ENCODE measurements at places on chromosomes 5 and 9.

GRCh38 chr5:124236361-124237205 is 509.9 kb downstream of the ZNF608 start:
- no peak for DNase-seq

GRCh38 chr5:652023-652515 is 39.9 kb downstream of the CEP72 start:
- DNase-seq = peak; percentile 7

- no peak for DNase-seq
These were observed 53.4 kb downstream of the PLPP1 start for GRCh38 chr5:55481293-55481855.

GRCh38 chr5:16456103-16456832 is 9.3 kb downstream of the ZNF622 start:
- peak; percentile 14 for DNase-seq

DNA sequence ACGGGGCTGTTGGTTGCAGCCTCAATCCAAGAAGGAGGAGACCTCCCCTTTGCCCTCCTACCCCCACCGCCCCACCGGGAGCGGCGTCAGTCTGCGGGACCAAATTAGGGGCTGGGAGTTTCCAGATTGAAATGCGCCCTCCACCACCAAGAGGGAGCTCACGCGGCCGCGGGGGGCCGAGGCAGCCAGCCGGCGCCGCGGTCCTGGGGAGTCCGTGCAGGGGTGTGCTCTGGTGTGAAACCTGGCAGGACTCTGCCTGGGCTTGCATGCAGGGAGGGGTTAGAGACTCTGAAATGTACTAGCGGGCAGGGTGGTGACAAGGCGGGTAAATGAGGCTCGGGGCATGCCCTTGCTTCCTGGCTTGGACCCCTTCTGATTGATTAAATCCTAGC is 989 bp upstream of the FBN2 start:
- DNase-seq = no peak

DNA sequence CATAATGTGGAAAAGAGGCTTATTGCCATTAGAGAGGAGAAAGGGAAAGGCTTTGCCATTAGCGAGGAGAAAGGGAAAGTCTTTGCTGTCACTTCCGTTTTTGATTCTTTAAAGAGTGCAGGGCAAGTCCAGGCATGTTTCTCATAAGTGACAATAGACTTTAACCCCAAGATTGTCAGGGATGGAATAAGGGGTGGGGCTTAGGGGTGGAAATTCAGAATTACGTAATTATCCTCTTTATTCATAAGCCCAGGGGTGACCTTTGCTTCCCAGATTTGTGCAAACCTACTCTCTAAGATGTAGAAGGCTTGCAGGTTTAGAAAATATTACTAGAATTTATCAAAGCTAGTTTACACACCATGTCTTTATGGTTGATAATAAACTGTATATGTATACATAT is 2.3 kb upstream of the PLK2 start:
- peak; percentile 44 for DNase-seq

GRCh38 chr5:173968154-173968797 is 20.7 kb upstream of the C5orf47 start:
- no peak for DNase-seq

GRCh38 chr5:112338681-112339337 is 80.3 kb downstream of the EPB41L4A start:
- DNase-seq = peak; percentile 64

DNA sequence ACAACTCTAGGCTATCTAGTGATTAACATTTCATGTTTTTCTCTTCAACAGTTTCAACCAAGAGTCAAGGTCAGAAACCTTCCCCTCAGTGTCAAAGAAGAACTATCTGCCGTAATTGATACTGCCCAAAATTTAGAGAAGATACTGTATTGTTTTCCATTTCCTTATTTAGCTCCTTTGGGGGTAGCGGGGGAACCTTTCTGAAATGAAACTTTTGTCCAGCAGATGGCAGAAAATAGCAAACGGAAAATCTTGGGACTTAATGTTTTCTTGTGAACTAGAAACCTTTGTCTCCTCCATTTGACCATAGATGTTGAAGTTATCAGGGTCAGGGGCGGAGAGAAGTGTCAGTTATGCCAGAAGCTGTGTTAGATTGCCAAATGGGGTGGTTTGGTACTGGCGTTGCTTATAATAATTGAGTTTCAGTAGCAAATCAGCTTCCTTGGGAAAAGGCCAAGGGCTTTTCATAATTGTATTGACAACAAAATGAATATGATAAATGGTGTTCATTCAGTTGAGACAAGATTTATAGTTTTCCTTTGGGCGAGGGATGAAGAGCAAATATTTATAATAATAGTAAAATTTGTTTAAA is 101.7 kb upstream of the TLX3 start:
- DNase-seq = peak; percentile 17

DNA sequence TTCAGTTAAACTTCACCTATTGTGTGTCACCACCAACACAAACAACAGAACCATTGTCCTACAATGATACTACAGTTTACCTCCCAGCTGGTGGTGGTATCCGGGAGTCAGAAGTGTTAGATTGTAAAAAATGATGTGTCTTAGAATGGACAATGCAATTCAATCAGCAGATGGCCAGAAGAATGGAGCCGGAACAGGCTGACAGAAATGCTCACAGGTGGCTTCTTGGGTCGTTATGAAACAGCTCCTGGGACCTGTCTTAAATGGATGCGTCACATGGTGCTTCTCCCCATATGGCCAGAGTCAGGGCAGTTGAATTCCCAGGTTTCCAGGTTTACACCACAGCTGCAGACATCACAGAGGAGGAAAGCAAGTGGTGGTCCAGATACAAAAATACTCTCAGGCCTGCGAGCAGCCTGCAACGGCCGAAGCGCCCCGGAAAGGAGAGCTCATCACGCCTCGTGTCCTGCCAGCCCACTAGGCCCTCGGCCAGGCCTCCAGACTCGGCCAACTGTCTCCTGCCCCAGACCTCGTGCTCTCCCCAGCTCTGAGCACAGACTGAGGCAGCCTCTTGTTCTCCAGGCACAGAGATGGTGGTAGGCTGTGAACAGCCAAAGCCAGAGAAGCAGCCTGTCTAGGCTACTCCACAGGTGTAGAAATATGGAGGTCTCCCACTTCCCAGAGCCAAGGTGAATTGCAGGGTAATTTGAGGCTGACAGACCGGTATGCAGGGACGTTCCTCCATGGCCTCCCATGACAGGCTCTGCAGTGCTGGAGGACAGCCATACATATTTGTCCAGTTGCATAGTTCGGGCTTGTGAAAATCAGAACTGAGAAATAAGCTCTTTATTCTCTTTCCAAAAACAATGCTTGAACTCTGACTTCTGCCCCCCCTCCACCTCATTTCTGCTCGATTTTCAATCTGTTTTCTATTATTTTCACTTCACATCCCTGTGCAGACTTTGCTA is 98.5 kb upstream of the SPATA31C2 start:
- peak; percentile 22 for DNase-seq

DNA sequence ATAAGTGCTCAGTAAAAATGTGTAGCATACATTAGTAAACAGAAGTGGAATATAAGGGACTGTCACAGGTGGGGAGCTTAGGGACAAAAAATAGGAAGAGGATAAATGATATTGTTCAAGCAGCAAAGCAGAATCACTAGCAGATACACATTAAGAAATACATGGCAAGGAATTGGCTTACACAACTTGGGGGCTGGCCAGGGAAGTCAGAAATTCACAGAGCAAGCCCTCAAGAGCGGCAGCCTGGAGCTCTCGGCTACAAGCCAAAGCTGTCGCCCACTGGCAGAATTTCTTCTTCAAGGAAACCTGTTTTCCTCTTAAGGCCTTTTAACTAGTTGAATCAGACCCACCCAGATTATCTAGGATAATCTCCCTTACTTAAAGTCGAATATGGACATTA is 73.0 kb upstream of the SMIM23 start:
- DNase-seq = no peak

- no peak for DNase-seq
These were observed 30.7 kb downstream of the EHMT1 start for GRCh38 chr9:137649553-137649952.

GRCh38 chr9:123425836-123426365 is 69.9 kb downstream of the CRB2 start:
- no peak for DNase-seq

DNA sequence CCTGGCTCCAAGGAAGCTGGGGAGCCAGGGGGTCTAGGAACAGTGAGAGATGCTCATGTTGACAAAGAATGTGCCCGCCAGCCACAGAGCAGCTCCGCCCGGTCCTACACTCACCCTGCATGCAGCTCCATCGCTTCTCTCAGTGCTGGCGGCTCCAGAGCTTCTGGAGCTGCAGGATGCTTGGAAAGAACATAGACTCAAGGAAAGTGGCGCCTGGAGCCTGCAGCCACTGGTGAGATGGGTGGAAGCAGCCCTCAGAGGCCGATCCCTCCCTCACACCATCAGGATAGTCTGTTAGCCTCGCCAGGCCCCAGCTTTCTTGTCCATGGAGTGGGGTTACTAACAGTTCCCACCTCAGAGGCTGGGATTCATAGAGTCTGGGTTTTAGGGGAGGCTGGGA is 26.4 kb upstream of the SLC6A19 start:
- DNase-seq = no peak

GRCh38 chr9:96758845-96759673 is 18.8 kb downstream of the ZNF510 start:
- DNase-seq = no peak

GRCh38 chr5:115296124-115297022 is at the start of gene CCDC112:
TSS of gene CCDC112 (minus strand) at chr5:115296654. CDS start at chr5:115296543, 111 bp downstream.
- DNase-seq = peak; percentile 69

DNA sequence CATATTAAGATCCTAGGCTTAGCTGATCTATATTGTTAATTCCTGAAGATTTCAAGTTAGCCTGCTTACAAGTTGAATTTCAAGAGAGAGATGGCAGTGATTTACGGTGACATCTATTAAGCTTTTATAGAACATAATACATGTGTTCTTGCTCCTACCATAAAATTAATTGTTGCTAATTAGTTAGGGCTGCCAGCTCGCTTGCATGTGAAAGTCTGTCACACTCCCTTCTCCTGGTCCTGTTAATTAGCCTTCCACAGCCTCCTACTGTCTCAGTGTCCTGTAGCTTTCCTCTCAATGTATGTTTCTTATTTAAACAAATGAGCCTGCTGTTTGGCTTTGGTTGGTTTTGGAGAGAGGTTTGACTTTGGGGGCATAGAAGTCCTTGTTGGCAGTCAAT is 247.2 kb downstream of the NTRK2 start:
- DNase-seq = no peak

DNA sequence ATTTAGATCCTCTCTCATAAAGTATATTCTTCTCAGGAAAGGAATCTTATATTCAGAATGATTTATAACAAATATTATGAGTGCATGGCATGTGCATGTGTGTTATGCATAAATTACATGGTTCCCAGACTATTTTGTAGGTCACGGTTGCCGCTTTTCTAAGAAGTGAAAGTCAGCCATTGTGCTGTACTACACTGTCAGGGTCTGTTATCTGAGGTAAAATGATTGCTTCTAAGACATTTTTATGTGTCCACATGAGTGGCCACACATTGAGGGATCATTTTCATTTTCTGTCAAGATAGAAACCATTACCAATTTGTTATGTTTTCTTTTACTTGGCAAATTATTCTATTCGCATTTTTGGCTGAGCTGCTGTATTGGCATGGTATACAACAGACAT is 210.8 kb downstream of the CWC27 start:
- no peak for DNase-seq

GRCh38 chr9:114725930-114726329 is 43.9 kb upstream of the TEX48 start:
- no peak for DNase-seq

- no peak for DNase-seq
These were observed 28.5 kb downstream of the FUBP3 start for GRCh38 chr9:130607640-130608420.

DNA sequence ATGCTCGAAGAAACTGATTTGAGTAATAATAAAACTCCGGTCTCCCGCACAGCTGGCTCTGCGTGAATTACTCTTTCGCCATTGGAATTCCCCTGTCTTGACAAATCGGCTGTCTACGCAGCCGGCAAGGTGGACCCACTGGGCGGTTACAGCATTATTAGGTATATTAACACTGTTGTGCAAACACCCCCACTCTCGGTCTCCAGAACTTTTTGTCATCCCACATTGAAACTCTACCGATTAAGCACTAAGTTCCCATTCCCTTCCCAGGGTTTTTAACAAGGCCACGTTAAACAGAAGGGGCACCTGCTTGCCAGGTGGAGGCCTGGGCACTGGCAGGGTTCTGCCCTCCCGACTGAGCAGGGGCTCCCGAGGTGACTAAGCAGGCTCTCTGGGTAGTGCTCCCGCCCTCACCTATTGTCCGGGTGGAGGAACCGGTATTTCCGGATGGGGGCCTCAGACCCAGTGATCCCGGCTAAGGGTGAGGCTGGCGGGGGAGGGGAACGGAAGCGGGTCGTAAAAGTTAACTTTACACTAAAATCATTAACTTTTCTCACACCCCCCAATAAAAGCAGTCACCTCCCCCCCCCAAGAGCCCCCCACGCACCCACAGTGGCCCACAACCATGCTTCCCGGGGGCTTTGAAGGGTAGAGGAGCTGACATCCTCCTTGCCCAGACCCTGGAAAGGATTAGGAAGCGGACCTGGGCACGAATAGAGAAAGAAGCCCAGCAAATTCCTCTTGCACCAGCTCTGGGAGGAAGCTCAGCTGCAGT is 53.5 kb upstream of the TJP2 start:
- DNase-seq = peak; percentile 84

DNA sequence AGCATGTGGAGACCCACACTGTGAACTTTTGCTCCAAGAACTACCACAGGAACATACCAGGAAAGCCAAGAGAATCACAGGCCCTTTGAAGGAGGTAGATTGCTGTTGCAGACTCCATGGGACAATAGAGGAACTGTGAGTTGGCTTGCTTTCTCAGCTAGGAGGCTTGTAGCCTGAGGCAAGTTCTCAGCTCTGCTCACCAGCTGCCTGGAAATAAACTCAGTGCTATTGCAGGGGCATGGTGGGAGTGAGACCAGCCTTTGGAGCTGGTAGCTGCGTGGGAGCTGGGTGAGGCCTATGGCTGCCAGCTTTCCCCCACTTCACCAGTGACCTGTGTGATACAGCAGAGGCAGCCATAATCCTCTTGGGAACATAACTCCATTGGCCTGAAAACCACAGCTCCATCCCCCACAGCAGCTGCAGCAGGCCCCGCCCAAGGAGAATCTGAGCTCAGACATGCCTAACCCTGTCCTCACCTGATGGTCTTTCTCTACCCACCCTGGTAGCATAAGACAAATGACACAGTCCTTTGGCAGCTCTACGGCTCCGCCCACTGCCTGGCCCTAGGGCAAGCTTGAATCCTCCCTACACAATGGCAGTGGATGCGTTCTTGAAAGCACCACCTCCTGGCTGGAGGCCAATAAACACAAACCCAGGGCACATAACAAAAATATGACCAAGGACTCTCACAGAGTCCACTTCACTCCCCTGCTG is 389.5 kb downstream of the KIF4B start:
- DNase-seq = no peak

DNA sequence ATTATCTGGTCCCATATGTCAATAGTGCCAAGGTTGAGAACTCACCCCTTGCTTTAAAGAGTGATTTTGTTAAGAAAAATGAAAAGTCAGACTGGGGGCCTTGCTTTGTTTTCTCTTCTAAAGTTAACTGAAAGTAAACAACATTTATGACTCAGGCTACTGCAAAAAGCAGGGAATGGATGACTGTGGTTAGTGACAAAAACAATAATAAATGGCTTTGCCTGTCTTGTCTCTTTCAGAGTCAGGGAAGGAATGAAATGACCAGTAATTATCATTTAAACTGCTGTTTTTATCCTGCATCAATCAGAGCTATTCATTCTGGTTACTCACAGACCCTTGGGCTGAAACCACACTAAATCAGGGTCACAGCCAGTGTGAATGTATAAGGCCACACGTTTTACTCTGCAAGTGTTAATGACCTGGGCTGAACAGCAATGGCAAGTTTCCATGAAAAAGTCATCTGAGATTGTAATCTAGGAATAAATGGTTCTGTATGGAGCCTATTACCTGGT is 112.2 kb downstream of the ZNF608 start:
- no peak for DNase-seq

GRCh38 chr9:111922324-111923013 is 25.9 kb downstream of the UGCG start:
- DNase-seq = no peak

All from mucosa of gallbladder (tissue), 1 donor.